NCI-H526 treated with DMSO at 0.1 percent for 48 hours (cell line): ENCODE measurements at places on chromosomes 7 and 10.

DNA sequence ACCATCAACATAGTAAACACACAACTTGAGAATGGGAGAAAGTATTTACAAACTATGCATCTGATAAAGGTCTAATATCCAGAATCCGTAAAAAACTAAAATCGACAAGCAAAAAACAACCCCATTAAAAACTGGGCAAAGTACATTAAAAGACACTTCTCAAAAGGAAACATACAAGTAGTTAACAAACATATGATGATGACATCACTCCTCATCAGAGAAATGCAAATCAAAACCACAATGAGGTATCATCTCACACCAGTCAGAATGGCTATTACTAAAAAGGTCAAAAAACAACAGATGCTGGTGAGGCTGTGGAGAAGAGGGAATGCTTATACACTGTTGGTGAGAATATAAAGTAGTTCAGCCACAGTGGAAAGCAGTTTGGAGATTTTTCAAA is 125.1 kb downstream of the TFPI2 start:
- no peak for DNase-seq

DNA sequence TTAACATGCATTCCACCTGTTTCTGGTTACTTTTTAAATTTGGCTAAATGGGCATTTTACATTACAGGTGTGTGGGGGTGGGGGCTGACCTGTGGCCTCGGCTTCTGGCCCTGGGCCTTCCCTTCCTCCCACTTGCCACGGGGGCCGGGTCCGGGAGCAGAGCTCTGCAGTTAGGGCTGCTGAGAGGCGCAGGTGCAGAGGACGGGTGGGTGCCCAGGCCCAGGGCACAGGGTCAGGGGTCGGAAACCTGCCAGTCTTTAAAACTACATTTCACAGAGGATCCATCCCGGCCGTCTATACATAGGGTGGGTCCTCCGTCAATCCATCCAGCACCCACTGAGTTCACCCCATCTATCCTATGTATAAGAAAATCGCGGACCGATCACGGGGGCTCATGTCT is 106.5 kb upstream of the INSIG1 start:
- no peak for DNase-seq

- no peak for DNase-seq
Measured at GRCh38 chr10:5506246-5506645, 6.9 kb upstream of the CALML5 start.

GRCh38 chr10:77548157-77548556 is 89.5 kb downstream of the KCNMA1 start:
- no peak for DNase-seq

DNA sequence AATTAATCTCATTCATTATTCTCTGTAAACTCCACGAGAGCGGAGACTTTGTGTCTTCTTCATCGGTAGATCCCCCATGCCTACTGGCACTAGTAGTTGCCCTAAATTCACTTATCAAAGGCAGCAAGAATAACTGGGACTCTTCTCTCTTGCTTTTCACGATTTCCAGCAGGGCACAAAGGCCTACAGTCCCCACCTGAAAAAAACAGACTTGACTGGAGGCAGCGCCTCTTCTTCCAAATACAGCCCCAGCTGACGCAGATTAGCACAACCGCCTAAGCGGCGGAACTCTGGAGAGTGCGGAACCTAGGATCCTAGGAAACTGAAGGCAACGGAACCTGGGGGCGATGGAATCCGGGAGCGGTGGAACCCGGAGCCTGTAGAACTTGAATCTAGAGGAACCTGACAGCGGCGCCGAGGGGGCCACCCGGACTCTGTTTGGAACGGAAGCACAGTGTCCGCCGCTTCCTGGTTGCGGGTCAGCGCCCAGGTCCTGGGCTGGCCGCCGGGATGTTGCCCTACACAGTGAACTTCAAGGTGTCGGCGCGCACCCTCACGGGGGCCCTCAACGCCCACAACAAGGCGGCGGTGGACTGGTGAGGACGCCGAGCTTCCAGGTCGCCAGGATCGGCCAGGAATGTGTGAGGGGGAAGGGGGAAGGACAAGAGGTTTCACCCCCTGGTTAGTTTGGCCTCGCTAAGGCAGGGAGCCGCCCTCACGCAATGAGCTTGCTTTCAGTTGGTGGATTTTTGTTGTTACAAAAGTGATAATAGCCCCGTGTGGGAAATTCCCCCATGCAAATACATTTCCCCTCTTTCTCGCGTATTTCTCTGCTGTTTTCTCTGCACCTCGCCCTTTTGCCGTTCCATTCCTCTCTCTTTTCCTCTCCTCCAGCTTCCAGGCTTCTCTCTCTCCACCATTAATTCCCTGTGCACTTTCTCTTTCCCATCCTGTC is at the start of gene WDR11:
TSS of gene WDR11 (plus strand) at position 452 of the 955 bp plus-strand sequence. CDS start at position 511, 59 bp downstream.
- peak; percentile 79 for DNase-seq

GRCh38 chr10:92493362-92493761 is 80.5 kb downstream of the IDE start:
- DNase-seq, result no peak

DNA sequence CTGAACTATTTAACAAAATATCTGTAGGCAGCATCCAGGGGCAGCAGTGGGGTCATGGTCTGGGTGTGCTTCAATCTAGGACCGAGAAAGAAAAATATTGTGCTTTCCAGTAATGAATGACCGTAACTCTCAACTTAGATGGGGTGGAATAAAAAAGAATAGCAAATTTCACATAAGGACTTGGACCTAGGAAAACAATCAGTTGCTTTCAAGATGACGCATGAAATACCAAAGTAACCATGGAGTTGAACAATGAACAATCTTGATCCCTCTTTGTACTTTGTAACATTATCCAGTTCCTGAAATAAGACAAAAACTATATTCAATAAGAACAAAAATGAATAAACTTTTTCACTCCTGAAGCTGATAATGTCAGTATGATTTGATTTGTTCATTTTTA is 167.1 kb downstream of the C7orf25 start:
- no peak for DNase-seq

- DNase-seq, result no peak
Measured at GRCh38 chr7:146725520-146725919, 608.9 kb downstream of the CNTNAP2 start.

GRCh38 chr7:84207025-84207424 is 12.4 kb upstream of the SEMA3A start:
- no peak for DNase-seq

- no peak for DNase-seq
Measured at GRCh38 chr7:138961159-138961558, 20.0 kb downstream of the KIAA1549 start.

GRCh38 chr10:124149189-124150042 is 56.0 kb upstream of the CHST15 start:
- DNase-seq, result no peak

DNA sequence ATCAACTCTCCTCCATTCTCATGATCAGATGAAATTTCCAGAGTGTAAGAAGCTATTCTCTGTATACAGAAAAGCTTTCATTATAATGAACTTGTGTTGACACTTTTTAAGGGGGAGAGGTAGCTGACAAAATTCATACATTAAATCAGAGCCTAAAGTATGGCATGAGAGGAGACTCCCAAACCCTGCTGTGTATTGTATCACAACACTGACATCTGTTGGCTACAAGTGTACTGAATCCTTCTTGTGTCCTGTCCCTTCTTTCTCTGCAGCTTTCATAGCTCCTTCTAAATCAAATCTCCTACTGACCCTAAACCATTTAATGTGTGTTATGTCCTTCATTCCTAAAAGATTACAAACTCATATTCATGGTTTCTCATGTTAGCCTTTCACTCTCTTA is 70.9 kb downstream of the GCC1 start:
- peak; percentile 43 for DNase-seq

DNA sequence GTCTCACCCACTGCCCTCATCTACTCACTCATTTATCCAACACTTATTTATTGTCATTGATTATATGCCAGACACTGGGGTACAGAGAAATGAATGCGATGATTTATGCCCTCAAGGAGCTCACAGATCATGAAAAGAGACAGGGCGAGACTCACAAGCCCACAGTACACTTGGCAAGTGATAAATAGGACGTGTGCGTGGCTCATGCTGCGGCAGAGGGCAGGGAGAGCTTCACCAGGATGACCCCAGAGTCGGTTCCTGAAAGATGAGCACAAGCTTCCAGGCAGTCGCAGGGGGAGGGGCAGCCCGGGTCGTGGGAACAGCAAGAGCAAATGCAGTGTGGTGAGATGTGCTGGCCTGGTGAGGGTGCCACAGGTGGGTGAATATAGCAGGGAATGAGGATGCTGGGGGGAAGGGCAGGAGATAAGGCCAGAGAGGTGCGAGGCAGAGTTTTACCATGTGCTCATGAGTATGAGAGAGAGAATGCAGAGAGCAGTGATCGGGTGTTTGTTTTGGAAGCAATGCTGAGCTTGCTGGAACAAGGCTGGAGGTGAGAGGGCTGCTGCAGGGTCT is 70.9 kb downstream of the ATXN7L1 start:
- DNase-seq, result no peak

DNA sequence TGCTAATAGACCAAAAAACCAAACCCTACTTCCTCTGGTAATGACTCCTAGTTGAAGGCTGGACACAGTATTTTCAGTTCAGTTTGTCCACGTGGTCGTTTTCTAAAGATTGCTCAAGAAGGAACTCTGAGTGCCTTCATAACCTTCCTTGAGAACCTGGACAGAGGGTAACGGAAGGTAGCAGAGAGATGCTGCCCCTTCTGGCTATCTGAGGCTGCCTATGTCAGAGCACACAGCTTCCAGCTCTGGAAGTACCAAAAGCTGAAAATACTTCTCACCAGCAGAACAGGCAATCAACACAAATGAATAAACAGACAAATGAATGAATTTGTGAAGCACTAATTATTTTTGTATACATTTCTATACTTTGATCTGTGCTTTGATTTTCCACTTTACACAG is 85.2 kb downstream of the AMPH start:
- no peak for DNase-seq

DNA sequence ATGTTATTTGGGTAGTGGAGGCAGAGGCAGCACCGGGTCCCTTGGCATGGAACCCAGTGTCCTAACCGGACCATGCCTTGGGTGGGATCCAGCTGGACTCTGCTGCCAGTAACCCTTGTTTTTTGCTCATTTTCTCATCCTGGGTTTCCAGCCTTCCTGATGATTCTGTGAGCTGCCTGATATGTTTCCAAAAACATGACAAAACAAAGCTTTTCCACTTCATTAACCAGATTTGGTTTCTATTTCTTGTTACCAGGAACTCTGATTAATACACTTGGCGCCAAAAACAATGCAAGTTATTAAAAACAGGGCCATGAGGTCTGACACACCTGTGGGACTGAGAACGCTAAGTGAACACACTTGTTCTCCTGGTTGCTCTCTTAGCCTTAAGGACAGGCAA is 32.8 kb upstream of the DLG5 start:
- no peak for DNase-seq

DNA sequence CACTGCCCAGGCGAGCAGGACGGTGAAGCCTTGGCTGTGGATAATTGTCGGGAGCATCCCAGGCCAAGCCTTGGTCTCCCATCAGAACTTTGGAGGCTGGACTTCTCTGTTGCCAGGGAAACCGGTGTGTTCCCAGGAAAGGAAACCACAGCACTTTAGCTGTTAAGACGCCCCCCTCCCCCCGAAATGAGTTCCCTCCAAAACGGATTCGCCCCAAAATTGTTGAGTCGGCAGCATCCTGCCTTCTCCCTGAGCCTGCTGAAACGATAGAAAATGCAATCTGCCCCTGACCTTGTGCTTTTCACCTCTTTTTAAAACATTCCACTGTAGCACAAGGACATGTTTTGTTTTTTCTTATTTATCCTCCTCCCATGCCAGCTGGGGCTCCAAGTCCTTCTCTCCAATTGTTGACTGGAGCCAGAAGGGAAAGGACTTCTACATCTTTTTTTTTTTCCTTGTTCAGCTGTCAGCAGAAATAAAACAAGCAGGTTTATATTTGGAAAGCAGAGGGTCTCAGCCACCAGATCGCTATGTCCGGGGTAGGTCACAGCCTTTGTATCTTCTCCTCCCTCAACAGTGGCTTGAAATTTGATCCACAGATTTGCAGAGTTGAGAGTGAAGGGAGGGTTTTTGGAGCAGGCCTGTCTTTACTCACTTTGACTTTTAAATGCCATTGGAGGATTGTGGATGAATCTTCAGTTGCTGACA is 116.5 kb downstream of the ZMIZ1 start:
- no peak for DNase-seq

GRCh38 chr7:7321681-7322080 is 139.3 kb downstream of the C1GALT1 start:
- DNase-seq, result peak; percentile 85

- peak; percentile 71 for DNase-seq
Measured at GRCh38 chr7:105389088-105389650, 448 bp upstream of the SRPK2 start.

DNA sequence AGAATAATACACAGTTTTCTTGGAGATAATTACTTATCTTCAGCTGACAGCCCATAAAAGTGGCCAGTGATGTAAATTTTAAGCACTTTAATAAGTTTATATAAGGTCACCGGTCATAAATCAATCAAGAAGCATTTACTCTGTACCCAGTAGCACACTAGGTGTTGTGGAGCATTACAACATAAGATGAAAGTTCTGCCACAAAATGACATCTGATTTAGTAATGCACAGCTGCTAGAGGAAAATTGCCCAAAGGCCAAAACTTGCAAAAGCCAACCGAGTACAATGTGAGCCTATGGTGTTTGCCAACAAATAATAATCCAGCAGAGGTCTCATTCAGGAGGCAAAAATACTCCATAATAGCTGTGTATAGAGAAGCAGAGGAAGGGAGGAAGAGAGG is 63.6 kb downstream of the GPR37 start:
- DNase-seq, result no peak

- no peak for DNase-seq
Measured at GRCh38 chr7:92973293-92973731, 136.9 kb upstream of the CDK6 start.

- peak; percentile 40 for DNase-seq
Measured at GRCh38 chr7:108497082-108497725, 28.7 kb downstream of the PNPLA8 start.

- DNase-seq, result no peak
Measured at GRCh38 chr10:74842301-74842954, 16.0 kb downstream of the KAT6B start.

GRCh38 chr7:117829450-117830117 is 43.7 kb downstream of the CTTNBP2 start:
- DNase-seq, result no peak

GRCh38 chr7:129147731-129148130 is 3.2 kb downstream of the TSPAN33 start:
- DNase-seq, result no peak

- DNase-seq, result no peak
Measured at GRCh38 chr7:98054585-98054984, 52.1 kb upstream of the LMTK2 start.

DNA sequence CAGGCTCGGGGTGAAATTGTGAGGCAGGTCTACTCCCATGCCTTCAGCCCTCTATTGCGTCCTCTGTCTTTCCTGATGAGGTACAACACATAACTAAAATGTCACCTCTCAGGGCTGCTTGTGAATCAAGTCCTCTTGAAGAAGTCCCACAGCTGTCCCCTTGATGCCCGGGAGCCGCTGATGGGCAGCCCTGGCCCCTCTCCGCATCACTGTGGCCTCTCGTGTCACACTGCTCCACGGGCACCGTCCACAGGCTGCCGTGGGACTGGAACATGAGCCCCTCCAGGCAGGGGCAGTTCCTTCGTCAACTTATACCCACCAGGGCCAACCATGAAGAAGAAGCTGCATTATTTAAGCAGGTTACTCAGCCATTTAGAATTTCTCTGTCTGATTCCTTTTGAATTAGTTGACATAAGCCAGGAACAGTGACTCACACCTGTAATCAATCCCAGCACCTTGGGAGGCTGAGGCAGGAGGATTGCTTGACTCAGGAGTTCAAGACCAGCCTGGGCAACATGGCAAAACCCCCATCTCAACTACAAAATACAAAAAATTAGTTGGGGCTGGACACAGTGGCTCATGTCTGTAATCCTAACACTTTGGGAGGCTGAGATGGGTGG is 58.5 kb upstream of the UBE3C start:
- no peak for DNase-seq
